ENCODE measurements at places on chromosomes 6 and 20.

- no peak for DNase-seq
Observed at GRCh38 chr6:129680633-129681032, 29.3 kb downstream of the ARHGAP18 start.

DNA sequence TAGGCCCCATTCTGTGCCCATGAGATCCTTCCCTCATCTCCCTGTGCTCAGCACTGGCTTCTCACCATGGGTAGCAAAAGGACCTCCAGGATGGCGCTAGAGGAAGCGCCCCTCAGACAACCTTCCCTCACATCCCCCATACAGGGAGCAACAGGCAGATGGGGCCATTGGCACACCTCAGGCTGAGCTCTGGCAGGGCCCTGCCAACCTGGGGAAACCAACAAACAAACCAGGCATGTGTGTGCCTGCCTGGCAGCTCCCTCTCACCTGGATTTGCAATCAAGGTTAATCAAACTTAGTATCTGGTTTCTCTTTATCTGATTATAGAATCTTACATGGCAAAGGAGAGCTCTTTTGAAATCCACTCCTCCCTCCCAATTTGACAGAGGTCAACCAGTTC is 134.9 kb downstream of the SLC23A2 start:
- DNase-seq: no peak

DNA sequence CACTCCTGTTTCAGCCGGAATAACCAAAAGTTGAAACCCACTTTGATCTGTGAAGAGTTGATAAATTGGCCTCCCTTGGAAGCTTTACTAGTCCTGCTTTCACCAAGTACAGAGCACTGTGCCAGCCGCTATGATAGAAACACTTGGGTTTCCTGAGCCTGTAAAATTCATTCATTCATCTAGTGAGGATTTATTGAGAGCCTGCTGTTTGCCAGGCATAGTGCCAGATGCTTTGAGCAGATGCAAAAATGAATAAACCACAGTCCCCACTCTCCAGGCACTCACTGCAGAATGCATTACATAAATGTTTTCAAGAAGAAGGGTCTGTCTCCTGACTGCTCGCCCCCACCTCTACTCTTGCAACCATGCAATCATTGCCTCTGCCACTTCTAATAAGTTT is 25.3 kb upstream of the TMEM217 start:
- no peak for DNase-seq

DNA sequence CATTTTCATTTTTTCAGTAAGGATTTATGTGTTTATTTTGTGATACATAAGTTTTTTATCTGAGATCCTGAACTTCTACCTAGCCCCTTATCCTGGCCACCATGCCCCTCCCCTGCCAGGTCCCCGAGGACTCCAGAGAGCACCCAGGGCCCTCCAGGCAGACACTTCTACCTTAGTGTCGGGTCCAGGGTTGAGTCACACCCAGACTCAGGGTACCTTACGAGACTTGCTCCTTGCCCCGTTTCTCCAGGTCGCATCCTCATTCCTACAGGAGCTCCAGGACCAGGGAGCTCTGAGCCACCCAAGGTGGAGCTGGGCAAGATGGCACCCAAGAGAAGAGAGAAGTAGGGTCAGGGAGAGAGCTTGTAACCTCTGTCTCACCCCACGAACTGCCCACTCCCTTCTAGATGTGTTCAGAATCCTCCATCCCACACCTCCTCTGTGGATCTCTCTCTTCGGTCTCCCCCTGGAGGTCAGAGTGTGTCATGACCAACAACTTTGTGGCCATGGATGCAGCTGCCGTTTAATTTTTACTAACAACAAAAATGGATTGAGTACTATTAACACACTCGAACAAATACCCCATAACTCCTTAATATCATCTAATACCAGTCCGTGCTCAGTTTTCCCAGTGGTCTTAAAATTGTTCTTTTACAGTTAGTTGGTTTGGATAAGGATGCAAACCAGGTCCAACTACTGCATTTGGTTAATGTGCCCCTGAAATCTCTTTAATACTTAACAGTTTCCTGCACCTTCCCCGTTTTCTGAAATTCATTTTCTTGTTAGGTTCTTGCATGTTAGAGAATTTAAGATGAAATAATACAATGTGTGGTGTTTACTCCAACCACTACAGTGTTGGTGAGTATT is 130.6 kb upstream of the INSM1 start:
- DNase-seq: peak; percentile 43

DNA sequence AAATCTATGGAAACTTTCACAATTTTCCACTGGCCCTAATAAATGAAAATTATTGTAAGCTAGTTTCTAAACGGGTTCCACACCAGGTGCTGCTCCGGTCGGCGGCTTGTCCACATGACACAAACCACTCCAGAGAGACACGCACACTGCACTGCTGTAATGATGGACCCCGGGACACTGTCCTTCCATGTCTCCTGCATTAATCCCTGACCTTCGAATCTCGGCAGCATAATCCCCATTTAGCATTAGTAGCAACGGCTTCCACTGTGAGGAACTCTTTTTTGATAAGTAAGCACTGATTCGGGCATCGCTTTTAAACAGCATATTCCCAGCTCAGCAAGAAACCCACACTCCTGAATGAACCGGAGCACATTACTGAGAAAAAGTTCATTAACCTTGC is 43.5 kb downstream of the INSM1 start:
- no peak for DNase-seq

GRCh38 chr6:78607189-78607588 is 260.2 kb upstream of the IRAK1BP1 start:
- no peak for DNase-seq
